Stimulated activated CD8-positive, alpha-beta memory T cell treated with anti-CD3 and anti-CD28 coated beads, Interleukin-15, amount 100 ng/mL, for 24 hours (primary cell): ENCODE measurements at places on chromosomes 2 and 18.

DNA sequence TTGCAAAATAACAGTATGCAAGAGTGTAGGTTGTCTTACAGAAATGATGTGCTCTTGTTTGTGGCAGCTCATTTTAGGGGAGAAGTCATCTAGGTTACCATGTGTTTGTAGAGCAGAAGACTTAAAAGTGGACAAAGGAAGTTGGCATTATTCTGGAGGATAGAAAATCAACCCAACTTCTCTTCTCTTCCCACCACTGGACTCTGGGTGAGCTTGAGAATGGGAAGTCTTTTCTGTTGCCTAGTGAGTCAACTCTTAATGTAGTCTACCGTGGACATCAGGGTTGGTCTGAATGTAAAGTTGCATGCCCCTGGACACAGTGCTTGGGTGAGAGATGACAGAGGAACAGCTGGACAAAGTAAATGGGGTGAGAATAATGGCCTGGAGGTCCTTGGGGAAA, 98.3 kb downstream of the FMNL2 start:
- DNase-seq: no peak

DNA sequence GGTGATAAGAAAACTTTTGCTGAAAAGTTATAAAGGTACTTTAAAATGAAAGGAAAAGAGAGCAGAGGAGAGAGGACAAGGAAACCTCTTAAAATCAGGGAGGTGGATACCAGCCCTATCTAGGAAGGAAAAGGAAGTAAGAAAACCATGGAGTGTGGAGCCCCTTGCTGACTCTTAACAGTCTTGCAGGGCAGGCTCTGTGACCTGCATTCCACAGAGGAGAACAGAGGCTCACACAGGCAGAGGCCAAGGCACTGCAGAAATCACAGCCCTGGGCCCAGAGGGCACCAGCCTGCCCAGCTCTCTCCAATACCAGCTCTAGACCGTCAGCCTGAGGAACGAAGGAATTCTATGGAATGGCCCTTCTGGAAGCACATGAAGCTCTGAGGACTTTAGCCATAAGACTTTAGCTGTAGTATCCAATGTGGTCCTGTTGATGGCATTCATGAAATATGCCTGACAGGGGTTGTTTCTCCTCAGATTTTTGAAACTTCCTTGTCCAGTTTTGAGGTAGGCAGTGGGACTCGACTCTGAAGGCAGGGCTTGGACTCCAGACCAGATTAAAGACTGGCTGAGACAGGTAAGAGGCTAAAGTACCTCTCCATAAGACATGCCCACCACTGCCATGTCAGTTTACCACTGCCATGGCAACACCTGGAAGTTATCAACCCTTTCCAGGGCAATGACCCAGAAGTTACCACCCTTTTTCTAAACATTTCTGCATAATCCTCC, 216.3 kb downstream of the ANAPC1 start:
- no peak for DNase-seq

GRCh38 chr2:101418460-101419095, 31.3 kb upstream of the CREG2 start:
- DNase-seq: no peak

- DNase-seq: no peak
Measured at GRCh38 chr2:232400256-232401015, 6.2 kb upstream of the ALPG start.

- DNase-seq: no peak
Measured at GRCh38 chr2:45755585-45756335, 104.3 kb downstream of the PRKCE start.

GRCh38 chr2:37600735-37601134, 70.7 kb downstream of the CDC42EP3 start:
- DNase-seq: no peak

- no peak for DNase-seq
Measured at GRCh38 chr18:26621161-26622026, 73.0 kb upstream of the KCTD1 start.

DNA sequence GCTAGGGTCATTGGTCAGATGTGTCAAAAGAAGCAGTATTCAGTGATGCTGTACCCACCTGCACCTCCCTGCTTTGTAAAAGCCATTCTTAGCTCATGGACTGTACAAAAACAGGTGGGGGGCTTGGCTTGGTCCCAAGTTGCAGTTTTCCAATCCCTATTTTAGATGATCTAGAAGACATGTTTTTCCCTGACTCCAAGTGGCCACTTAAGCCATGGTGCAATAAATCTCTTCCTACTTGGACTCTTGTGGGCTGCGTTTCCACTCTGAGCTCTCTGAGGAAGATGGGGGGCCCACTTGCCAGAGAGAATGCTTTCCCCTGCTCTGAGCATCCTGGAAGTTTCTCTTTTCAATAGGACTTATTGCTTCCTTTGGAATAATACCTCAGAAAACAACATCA, 57.0 kb upstream of the SPP2 start:
- no peak for DNase-seq

DNA sequence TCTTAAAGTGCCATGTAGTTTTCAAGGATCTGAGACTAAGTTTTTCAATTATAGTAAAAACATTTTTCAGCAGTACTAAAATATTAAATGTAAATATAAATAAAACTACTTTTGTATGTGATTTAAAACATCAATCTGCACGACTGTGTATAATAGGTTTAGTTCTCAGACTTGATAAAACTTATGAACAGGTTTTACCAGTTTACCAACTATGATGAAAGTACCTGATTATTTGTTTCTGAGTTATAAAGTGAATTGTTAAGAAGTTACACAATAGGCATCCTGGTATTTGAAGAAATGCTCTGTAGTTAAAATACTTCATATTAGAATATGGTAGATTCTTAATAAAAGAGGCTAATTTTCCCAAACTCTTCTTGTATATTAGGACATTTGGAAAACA, 14.8 kb downstream of the RELCH start:
- no peak for DNase-seq

GRCh38 chr2:166360426-166360825, 15.3 kb downstream of the SCN9A start:
- DNase-seq: no peak

DNA sequence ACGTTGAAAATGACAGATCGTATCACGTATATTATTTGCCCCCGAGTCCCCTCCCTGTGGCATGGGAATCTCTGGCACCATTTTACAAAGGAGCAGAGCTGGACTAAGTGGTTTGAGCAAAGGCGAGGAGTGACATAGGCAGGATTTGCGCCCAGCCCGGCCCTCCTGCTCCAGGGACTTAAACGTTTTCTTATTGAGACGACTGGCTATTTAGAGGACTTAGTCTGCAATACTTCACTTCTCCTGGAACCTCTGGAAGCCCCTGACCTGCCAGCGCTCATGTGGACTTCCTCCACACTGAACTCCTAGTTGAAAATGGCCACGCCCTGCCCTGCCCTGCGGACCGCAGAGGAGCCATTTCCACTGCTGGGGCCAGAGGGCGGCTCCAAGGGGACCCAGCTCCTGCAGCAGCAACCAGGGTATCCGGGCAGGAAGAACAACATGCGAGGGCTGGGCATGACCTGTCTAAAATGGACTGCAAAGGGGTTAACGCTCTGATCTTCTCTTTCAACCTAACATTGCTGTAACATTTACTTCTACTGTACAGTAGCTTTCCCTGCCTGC, 690.7 kb downstream of the LRP1B start:
- no peak for DNase-seq

GRCh38 chr2:42029639-42030199, 18.1 kb upstream of the PKDCC start:
- DNase-seq: no peak

GRCh38 chr2:126775300-126775985, 119.5 kb downstream of the GYPC start:
- no peak for DNase-seq

DNA sequence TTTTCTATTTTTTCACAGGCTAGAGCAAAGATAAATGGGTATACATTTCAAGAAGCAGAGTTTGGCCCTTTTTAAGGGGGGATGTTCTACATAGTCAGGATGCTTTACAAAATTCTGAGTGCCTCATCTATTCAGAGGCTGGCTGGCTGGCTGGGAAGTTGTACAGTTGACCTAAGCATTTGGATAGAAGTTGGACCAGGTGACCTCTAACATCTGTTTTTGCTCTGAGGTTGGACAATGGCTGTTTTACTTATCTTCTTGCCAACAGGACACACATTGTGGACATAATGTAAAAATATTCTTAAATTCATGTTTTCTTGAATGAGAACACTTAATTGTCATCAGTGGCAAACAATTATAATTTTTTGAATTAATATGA, 205.4 kb downstream of the PTPRM start:
- no peak for DNase-seq

GRCh38 chr18:79789091-79789891, 8.4 kb upstream of the KCNG2 start:
- DNase-seq: no peak

DNA sequence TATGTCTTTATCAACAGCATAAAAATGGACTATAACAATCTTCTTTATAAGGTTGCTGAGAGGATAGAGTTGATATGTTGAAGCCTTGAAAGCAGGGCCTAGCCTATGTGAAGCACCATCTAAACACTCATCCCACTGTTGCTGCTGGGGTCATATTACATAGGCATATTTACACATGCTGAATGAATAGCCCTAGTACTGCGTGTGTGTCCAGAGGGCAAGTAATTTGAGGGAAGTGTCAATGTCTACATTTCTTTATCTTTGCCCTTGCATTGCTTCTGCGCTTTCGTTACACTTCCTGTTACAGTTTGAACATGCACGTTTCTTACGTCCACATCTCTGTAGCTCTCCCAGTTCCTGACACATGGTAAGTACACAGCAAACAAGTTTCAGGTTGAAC, 280.3 kb upstream of the ATP5MC3 start:
- DNase-seq: no peak

- DNase-seq: no peak
Measured at GRCh38 chr2:235345745-235346144, 148.1 kb upstream of the AGAP1 start.

DNA sequence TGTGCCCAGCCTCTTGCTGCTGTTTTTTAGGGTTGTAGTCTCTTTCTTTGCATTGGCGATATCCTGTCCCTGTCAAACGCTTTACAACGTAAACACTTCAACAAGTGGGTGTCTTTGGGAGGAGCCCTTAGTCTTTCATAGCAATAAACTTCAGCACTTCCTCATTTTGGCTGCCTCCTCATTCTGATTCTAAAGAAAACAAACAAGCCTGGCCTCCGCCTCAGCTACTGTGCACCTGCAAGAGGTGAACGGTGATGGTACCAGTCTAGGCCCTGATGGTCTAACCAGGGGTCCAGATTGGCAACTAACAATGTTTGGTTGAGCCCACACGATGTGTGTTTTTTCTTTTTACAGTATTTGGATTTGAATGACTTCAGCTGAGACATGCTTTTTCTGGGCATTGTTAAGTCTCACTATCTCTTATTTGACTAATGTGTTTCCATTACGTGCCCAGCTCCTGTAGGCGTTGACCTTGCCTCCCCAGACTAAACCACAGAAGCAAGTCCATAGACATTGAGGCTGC, 53.2 kb upstream of the CUL3 start:
- no peak for DNase-seq

DNA sequence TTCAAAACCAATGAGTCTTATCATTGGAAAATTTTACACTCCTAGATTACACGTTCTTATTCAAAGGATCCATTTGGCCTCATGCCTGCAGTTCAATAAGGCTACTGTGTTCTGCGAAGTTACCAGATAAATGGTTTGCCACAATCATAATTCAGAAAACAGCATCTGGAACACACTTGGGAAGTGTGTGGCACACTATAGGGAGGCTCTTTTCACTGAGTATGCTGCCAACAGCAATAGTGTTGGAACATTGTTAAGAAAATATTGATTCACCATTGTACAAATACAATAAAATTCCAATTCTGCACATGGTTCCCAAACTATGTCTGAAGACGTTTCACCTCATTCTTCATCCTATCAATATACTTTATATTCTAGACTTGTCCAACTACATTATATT, 141.4 kb upstream of the DOK6 start:
- DNase-seq: no peak

- no peak for DNase-seq
Measured at GRCh38 chr18:79447703-79448367, 52.1 kb downstream of the NFATC1 start.
